ENCODE measurements at places on chromosomes 3 and 15.

DNA sequence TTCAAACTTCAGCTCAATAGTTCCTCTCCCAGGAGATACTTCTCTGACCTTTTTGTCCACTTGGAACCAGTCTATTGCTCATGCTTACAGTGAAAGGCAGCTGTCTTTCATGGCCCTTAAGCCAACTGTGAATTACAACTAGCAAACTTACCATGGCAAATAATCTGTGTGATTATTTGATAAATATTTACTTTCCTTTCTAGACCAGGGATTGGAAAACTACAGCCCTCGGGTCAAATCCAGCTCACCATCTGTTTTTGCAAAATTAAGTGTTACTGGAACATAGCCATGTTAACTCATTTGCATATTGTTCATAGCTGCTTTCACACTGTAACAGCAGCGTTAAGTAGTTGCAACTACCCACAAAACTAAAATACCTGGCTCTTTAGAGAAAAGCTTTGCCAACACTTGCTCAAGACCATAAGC is 289.1 kb upstream of the MCTP2 start:
- no peak for DNase-seq

DNA sequence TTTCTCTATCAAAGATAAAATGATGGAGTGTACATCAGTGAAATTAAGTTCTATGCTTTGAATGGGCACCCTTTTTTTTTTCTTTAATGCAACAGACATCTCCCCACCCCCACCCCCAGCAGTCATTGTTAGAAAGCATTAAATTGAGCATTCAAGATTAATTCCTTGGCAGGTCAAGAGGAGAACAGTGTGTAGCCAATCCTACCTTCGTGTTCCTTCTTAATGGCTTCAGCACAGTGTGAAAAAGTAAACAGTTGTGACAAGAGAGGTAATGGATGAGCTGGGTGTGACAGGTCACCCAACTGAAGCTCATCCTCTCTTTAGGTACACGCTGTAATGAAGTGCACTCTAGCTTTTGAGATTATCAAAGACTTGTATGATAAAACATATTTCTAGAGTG is 198.5 kb upstream of the RARB start:
- no peak for DNase-seq

- DNase-seq, result no peak
Observed at GRCh38 chr3:37295925-37296324, 121.5 kb upstream of the LRRFIP2 start.

DNA sequence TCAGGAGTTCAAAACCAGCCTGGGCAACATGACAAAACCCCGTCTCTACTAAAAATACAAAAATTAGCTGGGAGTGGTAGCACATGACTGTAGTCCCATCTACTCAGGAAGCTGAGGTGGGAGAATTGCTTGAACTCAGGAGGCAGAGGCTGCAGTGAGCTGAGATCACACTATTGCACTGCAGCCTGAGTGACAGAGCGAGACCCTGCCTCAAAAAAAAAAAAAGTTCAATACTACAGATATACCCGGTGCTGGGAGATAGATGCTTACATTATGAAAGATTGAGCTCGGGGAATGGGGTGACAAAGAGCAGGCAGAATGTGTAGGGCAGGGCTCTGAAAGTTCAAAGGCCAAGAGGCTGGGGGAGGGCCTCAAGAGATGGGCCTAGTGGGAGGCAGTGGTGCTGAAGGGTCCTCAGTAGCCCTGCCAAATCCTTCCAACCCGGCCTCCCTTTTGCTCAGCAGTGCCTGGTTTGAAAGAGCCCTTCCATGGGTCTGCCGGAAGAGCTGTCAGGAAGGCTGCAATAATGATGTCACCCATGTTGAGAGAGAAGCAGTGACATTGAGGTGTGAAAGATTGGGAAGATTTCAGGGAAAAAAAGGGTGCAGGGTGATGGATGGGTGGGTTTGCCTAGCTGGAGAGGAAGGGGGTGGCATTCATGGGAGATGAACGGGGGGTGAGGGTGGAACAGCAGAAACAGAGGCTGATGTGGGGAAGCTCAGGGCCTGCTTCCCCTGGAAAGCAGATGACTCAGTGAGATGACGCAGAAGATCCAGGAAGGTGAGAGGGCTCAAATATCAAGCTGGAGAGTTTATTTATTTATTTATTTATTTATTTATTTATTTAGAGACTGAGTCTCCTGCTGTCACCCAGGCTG is 20.0 kb upstream of the IREB2 start:
- no peak for DNase-seq

- DNase-seq, result no peak
Observed at GRCh38 chr3:50655009-50655830, 19.5 kb upstream of the DOCK3 start.

GRCh38 chr3:127483902-127484591 is 106.5 kb downstream of the TPRA1 start:
- peak; percentile 37 for DNase-seq

GRCh38 chr15:64161688-64162477 is 939 bp downstream of the PPIB start:
- DNase-seq, result no peak

DNA sequence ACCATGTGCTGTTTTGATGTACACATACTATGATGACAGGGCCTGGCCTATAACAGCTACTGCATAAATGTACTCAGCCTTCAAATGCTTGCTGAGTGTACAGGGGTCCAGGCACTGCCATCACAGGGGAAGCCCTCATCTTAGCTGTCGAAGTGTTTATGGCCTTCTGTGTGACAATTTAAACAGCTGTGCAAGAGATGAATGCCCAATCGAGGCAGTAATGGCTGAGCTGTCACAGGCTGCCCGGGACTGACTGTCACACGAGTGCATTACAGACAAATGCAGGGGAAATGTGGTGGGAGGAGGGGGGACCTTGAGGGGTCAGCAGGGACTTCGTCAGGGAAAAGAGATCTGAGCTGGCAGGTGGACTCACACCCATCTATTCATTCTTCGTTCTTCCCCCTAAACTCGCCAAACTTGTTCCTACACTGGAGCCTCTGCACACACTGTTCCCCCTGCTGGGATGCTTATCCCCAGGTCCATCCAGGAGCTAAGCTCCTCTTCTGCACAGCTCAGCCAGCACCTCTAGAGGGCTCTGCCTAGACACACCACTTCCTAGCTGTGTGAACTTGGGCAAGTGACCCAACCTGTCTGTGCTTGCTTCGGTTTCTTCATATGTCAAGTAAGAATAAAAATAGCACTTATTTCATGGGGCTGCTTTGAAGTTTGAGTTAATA is 156.2 kb upstream of the IQSEC1 start:
- no peak for DNase-seq

DNA sequence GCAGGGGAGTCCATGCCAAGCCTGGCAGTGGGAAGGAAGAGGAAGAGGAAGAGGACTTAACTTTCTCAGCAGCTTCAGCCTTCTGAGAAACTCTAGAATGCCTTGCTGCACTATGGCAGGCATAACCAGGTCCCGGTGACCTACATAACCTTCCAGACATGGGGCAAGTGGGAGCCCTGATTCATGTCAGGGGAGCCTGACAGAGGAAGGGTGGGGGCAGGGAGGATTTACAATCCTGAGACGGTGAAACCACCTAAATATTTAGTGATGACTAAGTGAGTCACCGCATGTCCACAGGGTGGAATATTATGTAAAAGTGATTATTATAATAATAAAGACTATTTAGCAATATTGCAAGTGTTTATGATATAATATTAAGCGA is 46.7 kb downstream of the AMOTL2 start:
- DNase-seq, result no peak

- DNase-seq, result peak; percentile 83
Observed at GRCh38 chr3:20043396-20043795, 3.1 kb downstream of the KAT2B start.

DNA sequence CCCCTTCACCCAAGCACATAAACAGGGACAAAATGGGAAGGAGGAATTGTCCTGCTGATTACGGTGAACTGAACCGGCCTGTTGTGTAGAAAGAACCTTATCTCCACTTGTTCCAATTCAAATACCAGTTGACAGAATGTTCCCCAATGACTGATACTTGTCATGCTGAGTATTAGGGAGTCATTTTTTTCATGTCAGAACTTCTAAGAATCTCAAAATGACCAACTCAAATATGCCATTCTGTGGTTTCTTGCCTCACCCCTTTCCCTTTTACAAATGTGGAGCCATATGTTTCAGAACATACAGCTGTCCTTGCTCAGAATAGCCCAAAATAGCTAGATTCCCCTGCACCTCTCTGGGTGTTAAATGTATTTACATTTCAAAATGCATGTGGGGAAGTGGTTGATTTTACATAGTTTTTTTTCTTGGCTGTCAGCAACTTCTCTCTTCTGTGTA is 405.9 kb upstream of the TBL1XR1 start:
- no peak for DNase-seq

DNA sequence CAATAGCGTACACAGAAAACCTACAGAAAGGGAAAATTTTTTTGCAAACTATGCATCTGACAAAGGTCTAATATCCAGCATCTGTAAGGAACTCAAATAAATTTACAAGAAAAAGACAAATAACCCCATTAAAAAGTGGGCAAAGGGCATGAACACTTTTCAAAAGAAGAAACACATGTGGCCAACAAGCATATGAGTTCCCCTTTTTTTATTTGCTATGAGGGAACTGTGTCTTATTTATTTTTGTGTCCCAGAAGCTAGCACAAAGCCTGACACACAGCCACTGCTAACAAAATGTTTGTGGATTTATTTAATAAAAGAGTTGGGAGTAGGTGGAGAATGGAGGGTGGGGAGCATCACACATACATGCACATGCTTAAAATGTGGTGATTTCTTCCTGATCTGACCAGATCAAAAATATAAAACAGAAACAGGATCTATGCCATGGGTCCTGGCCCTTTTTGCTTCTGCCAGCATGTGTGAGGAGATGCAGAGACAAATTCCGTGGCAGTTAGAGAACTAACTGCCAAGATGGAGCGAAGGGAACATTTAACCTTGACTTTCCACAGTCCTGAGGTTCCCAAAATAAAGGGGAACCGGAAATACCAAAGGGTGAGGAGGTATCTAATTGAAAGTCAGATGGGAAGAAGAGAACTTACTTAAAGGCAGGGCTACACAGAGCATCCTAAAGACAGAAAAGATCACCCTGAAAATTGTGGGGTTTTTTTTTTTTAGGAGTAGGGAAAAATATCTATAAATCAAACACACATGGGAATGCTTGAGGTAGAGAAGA is at the start of gene TMEM202:
Gene TMEM202 (plus strand): TSS at position 510 of the 793 bp plus-strand sequence. CDS start 22 bp downstream, at position 532.
- DNase-seq, result no peak

GRCh38 chr3:31999907-32000439 is 18.4 kb downstream of the ZNF860 start:
- no peak for DNase-seq

DNA sequence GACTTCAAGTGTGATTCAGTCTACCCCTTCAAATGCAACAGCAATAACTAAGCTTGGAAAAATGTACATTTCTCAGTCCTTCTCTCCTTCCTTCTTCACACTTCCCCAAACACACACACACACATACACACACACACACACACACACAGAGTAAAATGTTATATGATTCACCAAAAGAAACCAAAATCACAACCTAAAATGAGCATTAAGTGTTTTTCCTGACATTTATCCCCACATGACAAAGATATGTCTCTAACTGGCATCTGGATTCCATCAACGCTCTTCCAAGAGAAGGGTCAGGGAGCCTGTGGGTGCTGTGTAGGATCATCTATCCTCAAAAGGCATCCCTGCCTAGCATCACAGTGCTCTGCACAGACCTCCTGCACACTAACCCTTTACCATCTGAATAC is 21.0 kb downstream of the PDZRN3 start:
- DNase-seq, result no peak

DNA sequence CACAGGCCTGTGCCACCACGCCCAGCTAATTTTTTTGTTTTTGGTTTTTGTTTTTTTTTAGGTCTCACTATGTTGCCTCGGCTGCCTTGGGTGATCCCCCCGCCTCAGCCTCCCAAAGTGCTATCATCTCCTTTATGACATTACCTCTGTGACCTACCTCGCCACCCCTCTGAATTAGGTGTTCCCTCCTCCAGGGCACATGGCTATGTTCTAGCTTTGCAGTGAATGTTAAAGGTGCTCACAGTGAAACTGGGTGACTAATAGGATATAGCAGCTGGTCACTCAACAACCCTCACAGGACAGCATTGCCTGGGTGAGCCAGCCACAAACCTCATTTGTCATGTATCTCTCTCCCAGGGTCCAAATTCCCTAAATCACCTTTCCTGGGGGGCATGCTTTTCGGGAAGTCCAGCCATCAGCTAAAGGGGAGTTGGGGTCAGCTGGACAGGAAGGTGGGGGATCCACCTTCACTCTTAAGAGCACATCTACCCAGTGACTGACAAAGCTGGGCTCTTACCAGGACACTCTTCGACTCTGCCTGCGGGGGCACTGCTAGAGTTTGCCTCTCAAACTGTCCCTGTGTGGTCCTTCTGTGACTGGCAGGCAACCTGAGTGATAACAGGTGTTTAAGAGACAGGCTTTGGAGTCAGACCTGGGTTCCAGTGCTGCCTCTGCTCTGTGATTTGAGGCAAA is 1.6 kb upstream of the TTLL3 start:
- DNase-seq, result no peak

DNA sequence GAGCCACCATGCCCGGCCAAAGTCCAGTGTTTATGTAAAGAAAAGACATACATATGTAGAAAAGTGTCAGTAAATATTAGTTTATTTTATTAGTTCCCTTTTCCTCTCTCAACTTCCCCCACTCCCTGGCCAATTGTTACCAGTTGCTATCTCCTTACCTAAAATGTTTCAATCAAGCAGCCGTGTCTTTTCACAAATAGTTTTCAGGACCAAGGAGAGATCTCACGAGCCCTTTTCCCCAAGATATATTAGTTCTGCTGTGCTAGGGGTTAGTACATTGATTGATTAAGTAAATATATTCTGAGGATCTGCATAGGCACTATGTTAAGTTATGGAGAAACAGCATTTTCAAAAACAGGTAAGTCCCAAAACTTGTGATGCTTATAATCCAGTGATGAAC is 87.4 kb downstream of the ZIC4 start:
- DNase-seq, result no peak

DNA sequence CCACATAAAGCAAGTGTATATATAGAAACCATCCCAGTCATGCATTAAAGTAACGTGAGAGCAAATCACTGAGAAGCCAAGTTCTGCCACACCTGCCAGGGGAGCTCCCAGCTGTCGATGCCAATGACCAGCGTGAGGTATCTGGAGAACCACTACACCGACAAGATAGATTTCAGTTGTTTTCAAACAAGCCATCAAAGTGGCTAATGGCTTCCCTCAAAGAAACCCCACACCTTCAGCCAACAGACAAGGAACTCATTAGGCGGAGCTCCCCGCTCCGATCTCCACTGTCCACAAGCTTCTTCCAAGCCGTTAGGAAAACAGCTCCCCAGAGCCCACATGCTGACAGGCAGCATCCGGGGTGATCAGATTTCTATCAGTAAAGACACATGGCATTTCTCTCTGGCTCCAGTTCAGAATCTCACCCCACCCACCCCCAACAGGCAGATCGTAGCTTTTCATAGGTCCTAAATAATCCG is 54.2 kb upstream of the SPATA12 start:
- no peak for DNase-seq

DNA sequence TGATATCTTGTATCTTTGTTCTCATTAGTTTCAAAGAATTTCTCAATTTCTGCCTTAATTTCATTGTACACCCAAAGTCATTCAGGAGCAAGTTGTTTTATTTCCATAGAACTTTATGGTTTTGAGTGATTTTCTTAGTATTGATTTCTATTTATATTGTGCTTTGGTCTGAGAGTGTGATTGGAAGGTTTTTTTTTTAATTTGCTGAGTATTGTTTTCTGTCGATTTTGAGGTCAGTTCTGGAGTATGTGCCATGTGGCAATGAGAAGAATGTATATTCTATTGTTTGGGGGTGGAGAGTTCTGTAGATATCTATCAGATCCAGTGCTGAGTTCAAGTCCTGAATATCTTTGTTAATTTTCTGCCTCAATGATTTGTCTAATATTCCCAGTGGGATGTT is 138.4 kb downstream of the MOBP start:
- no peak for DNase-seq

GRCh38 chr3:122679085-122679881 is 1.4 kb upstream of the PARP14 start:
- DNase-seq, result peak; percentile 82

GRCh38 chr3:29143151-29143550 is 137.7 kb upstream of the RBMS3 start:
- DNase-seq, result no peak

All from ureter (tissue), 1 donor.